Left lobe of liver (tissue), 2 donors: ENCODE measurements at places on chromosomes 1 and 21. TPM values are rescaled to one million over a fixed set of nuclear protein-coding genes. Genes with fewer than 3 reads are reported as not detected.

Gene HSPA6
- total RNA-seq: 0.48 TPM

DNA sequence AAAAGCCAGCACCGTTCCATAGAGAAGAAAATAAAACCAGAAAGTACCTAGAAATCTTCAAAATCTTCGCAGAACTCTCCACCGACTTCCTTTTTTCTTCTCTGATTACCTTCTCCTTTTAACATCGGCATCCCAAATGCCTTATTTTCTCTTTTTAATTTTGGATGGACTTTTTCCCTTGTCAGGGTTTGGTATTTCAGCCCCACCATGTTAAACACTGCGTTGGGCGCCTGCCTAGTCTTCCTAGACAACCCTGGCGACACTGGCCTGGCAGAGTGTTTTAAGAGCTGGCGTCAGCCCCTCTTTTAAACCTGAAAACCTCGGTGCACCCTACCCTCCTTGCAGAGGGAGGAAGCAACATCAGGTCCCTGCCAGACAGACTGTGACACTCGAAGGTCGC is 66.0 kb upstream of the EFHD2 start:
- DNase-seq: no peak

DNA sequence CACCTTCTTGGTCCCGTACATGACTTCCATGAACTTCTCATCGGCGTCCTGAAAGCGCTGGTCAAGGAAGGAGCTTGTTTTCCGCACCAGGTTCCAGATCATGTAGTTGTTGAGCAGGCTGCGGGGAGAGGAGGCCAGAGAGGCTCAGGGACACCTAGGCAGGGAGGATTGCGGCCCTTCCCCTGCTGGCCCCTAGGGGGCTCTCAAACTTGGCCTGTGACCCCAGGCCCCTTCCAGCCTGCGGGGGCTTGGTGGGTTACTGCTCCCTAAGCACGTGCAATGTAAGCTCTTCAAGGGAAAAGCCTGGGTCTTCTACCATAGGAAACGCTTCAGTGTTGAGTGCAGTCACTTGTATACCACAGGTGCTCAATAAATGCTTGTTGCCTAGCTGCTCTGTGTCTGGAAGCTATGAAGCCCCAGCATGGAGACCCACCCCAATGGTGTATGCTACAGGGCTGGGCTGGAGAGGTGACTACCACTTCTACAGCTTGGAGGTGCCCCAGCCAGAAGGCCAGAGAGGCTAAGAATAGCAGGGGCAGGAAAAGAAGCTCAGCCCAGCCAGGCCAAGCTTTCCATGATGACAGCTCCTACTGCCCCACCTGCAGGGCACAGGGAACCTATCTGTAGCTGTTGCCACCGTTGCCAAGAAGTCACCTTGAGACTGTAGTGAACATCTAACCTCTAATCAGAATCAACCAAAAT is 45.1 kb downstream of the ECE1 start:
- DNase-seq: no peak

Gene TMPRSS15
- not detected for total RNA-seq

- no peak for DNase-seq
Measured at GRCh38 chr21:43354666-43355065, 72.3 kb downstream of the SIK1 start.

- DNase-seq: no peak
Measured at GRCh38 chr1:78712467-78713051, 62.9 kb downstream of the IFI44 start.

DNA sequence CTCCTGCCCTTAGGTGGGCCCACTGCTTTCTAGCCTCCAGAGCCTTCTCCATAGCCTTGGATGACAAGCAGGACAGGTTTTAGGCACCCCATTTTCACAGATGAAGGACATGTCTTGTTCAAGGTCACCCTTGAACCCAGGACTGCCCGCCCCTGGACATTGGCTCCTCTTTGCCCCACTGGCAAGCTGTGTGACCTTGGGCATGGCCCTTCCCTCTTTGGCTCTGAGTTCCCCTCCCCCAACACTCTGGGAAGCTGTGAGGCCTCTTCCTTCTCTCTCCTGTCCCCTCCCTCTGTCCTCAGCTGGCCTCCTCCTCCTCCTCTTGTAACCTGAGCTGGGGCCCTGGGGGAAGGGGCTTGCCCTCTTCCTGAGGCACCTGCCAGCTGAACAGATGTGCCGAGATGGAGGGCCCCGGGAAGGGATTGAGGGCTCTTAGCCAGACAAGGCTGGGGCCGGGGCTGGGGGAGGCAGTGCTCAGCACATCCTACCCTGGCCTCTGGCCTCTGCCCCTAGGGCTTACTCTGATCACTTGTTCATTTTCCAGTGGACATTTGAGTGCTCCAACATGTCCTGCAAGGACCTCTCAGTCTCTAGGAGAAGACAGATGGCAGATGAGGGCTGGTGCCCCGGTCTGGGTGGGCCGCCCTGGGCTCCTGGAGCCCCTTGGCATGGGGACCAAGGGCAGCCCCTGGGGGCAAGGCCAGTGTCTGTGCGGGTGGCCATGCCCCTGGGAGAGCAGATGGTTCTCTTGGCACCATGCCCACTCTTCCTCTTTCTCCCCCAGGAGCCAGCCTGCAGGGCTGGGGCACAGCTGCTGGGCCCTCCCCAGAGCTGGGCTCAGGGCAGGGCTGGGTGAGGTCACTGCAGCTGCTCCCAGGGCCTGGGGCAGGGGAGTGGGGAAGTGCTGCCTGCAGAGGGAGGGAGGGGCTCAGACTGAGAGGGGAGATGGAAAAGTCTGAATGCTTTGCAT is 10.7 kb downstream of the FOXO6 start:
- DNase-seq: no peak

DNA sequence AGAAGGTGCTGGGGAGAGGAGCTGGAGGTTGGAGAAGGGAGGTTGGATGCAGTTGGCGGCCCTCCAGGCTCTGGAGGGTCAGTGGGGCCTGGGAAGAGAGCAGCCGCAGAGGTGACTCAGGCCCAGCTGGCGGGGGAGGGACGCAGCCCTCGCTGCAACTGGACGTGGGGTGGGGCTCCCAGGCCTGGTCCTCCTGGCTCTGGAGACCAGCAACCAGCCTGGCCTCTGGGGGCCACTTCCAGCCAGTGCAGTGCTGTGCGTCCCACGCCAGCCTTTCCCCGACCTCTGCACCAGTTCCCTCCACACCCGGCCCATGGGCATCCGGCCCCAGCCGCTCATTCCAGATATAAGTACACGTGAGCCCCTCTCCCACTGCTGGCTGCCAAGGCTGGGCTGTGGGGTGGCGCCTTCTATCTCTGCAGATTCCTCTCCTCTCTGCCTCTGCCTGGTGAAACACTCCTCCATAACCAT is 38.0 kb upstream of the COL18A1 start:
- DNase-seq: no peak

- DNase-seq: no peak
Measured at GRCh38 chr1:42937141-42937696, 21.4 kb downstream of the SLC2A1 start.

Gene RPE65
- total RNA-seq: not detected
